Activated T-helper 2 cell treated with anti-CD3 and anti-CD28 coated beads, Interferon-gamma antibody, Interleukin-2, Interleukin-4, amounts not matched to agents 10 μg/mL and 5 μg/mL and 100 μg/mL, durations not matched to agents 14 hours and 24 hours and 36 hours (primary cell): ENCODE measurements at places on chromosomes 1 and 21.

DNA sequence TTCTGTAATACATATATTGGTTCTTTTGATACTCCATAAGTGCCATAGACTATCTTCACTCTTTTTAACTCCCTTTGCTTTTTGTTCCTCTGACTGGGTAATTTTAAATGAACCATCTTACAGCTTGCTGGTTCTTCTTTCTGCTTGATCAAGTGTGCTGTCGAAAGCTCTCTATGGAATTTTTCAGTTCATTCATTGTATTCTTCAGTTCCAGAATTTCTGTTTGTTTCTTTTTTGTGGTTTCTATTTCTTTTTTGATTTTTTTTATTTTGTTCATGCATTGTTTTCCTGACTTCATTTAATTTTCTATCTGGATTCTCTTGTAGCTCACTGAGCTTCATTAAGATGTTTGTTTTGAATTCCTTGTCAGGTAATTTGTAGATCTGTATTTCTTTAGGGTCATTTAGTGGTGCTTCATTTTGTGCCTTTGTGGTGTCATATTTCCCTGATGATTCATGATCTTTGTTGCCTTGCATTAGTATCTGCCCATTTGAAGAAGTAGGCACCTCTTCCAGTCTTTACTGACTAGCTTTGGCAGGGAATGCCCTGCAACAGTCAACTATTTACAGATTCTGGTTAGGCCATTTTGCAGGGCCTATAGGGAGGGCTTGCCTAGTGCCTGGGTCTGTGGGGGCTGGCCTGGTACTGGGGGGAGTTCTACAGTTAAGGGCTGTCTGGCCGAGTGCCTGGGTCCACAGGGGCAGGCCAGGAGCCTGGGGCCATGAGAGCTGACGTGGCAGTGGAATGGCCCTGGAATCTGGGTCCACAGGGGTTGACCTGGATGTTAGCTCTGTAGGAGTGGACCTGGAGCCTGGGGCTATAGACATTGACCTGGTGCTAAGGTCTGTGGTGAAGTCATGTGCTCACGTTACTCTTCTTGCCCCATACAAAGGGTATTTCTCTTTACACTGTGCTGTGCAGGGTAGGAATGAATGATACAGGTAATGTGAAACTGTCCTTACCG lies 89.7 kb downstream of the MAGI3 start:
- DNase-seq: no peak
- H3K27ac ChIP-seq: no peak overlapping the region
- H3K27me3 ChIP-seq: no peaks in the 10 kb centered on the region
- no peak overlapping the region for H3K4me3 ChIP-seq
- H3K4me1 ChIP-seq: no peaks in the 10 kb centered on the region

DNA sequence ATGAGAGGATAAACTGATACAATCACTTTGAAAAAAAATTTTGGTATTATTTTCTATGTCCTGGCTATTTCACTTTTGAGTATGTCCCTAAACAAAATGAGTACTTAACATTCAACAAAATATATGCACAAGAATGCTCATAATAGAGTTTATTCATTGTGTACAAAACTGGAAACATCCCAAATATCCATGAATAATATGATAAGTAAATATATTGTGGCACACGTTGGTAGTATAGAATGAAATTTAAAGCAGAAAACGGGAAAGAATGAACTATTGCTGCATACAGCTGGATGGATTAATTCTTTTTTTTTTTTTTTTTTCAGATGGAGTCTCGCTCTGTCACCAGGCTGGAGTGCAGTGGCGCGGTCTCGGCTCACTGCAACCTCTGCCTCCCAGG lies 725.2 kb downstream of the LTN1 start:
- H3K4me3 ChIP-seq: no peak overlapping the region
- no peaks in the 10 kb centered on the region for H3K27me3 ChIP-seq
- no peak overlapping the region for H3K27ac ChIP-seq
- no peak for DNase-seq

- H3K36me3 ChIP-seq: peaks cover 86% of the 10 kb centered on the region
- no peak for DNase-seq
- no peaks in the 10 kb centered on the region for H3K27me3 ChIP-seq
- H3K4me3 ChIP-seq: no peak overlapping the region
- peak overlapping the region; percentile 83 for H3K27ac ChIP-seq
Observed at GRCh38 chr1:214383381-214384372, 102.7 kb downstream of the SMYD2 start.

GRCh38 chr21:14545906-14546480 lies at the start of gene SAMSN1:
Gene SAMSN1 (minus strand): TSS chr21:14546315. CDS start chr21:14546261, 54 bp downstream.
- peaks cover 56% of the 10 kb centered on the region for H3K4me1 ChIP-seq
- peak within 1 kb of the TSS; percentile 78 for H3K27ac ChIP-seq
- peaks cover 32% of the 10 kb centered on the region for H3K36me3 ChIP-seq
- H3K27me3 ChIP-seq: no peaks in the 10 kb centered on the region

GRCh38 chr1:153494976-153495535 lies 34.6 kb upstream of the S100A7 start:
- no peak overlapping the region for H3K4me3 ChIP-seq
- DNase-seq: peak; percentile 59
- no peak overlapping the region for H3K27ac ChIP-seq
- H3K36me3 ChIP-seq: no peaks in the 10 kb centered on the region

- H3K27me3 ChIP-seq: no peaks in the 10 kb centered on the region
- H3K36me3 ChIP-seq: peaks cover 58% of the 10 kb centered on the region
- H3K4me1 ChIP-seq: peaks cover 2% of the 10 kb centered on the region
- no peak for DNase-seq
- H3K27ac ChIP-seq: no peak overlapping the region
- no peak overlapping the region for H3K4me3 ChIP-seq
Observed at GRCh38 chr1:180020017-180020416, 65.4 kb downstream of the CEP350 start.

- H3K4me1 ChIP-seq: no peaks in the 10 kb centered on the region
- no peaks in the 10 kb centered on the region for H3K36me3 ChIP-seq
- no peak overlapping the region for H3K4me3 ChIP-seq
- no peaks in the 10 kb centered on the region for H3K27me3 ChIP-seq
Observed at GRCh38 chr1:164518692-164519332, 40.2 kb upstream of the PBX1 start.

GRCh38 chr1:151596166-151596953 lies 15.5 kb upstream of the SNX27 start:
- peaks cover 22% of the 10 kb centered on the region for H3K27me3 ChIP-seq
- no peak for DNase-seq
- H3K36me3 ChIP-seq: no peaks in the 10 kb centered on the region
- no peak overlapping the region for H3K27ac ChIP-seq
- H3K4me3 ChIP-seq: no peak overlapping the region

DNA sequence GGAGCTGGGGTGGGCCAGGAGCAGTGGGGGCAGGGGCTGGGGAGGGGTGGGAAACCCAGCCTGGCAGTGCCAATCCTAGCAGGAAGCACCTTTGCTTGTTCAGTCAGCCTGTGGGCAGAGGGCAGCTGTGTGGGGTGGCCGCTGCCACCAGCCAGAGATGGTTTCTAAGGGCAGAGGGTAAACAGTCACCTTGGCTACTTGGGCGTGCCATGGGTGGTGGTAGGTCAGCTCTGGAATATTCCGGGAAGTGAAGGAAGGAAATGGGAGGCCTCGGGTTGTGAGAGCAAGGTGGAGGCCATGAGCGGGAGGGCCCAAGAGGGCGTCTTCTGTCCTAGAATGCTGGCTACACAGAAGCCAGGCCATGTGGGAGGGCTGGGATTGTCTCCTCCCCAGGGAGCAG lies 20.7 kb upstream of the WNT4 start:
- no peak overlapping the region for H3K27ac ChIP-seq
- no peak overlapping the region for H3K4me3 ChIP-seq
- no peaks in the 10 kb centered on the region for H3K27me3 ChIP-seq
- H3K4me1 ChIP-seq: peaks cover under 1% of the 10 kb centered on the region

DNA sequence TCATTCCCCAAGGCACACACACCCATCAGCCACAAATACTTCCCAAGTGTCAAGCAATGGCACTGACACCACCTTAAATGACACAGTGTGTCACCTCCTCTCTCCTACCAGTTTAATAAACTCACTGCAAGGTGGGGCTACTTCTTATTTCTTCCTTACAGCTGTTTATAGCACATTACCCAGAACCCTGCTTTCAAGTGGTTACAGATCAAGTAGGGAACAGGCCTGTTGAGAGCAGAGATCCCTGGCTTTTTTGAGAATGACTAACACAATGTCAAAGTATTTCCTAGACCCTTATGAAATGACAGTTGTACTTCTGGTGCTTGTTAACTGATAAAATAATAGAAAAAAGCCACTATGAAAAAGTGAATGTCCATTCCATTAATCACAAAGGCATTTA lies 19.8 kb downstream of the ZBTB17 start:
- peaks cover 71% of the 10 kb centered on the region for H3K4me1 ChIP-seq
- peaks cover 72% of the 10 kb centered on the region for H3K36me3 ChIP-seq
- H3K4me3 ChIP-seq: no peak overlapping the region
- no peaks in the 10 kb centered on the region for H3K27me3 ChIP-seq

DNA sequence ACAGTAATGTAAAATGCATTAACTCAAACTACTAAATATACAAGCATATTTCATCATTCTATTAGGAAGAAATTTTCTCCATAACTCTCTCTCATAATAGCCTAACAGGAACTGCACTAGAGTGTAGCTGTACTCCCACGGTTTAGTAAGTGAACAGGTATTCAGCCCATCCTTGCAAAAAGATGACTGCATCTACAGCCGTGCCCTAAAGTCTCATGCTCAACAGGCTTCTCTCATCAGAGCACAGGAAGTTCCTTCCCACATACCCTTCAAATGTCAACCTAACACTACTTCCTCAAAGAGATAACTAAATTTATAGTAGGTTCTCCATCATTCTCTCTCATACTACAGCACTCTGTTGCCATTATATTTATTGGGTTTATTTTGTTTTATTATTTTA lies 251.6 kb downstream of the AKT3 start:
- DNase-seq: no peak
- no peaks in the 10 kb centered on the region for H3K27me3 ChIP-seq
- H3K36me3 ChIP-seq: peaks cover 48% of the 10 kb centered on the region
- peak overlapping the region; percentile 50 for H3K27ac ChIP-seq
- H3K4me1 ChIP-seq: peaks cover 35% of the 10 kb centered on the region
- no peak overlapping the region for H3K4me3 ChIP-seq

GRCh38 chr1:12208764-12209494 lies 20.9 kb upstream of the VPS13D start:
- H3K27ac ChIP-seq: peak overlapping the region; percentile 37
- H3K4me1 ChIP-seq: peaks cover 29% of the 10 kb centered on the region
- peaks cover 2% of the 10 kb centered on the region for H3K27me3 ChIP-seq
- peaks cover 43% of the 10 kb centered on the region for H3K36me3 ChIP-seq
- H3K4me3 ChIP-seq: no peak overlapping the region

DNA sequence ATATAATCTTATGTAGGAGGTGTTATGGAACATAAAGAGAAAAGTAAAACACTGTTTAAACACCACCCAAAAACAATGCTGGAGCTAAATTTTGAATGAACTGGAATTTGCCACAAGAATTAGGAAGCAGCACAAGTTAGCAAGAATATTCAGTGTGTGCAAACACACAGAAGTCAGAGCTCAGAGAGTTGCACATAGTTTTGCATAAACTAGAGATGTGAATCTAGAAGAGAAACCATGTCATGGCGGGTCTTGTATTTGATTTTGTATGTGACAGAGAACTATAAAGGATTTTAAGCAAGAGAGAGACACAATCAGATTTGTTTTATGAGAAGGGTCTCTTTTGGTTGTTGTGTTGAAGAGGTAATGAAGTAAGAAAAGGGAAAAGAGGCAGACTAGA lies 38.2 kb downstream of the SELENOF start:
- H3K4me3 ChIP-seq: no peak overlapping the region
- peaks cover 19% of the 10 kb centered on the region for H3K36me3 ChIP-seq
- peaks cover 3% of the 10 kb centered on the region for H3K4me1 ChIP-seq
- H3K27me3 ChIP-seq: no peaks in the 10 kb centered on the region

DNA sequence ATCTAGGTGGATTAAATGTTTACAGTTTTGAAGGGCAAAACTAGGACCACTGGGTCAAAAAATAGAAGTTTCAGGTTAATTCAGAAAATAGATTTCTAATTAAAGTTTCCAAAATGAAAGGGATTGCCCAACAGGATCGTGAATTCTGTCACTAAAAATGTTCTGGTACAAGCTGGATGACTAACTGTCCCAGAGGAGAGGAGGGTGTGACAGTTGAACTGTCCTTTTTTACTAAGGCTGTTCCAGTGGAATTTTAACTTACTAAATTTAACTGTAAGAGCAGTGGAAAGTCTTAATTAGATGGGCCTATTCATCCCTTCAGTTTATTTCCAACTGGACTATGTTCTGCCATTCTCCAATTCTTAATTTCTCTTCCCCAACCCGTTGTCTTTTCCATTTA lies 7.2 kb downstream of the SNX7 start:
- peaks cover 11% of the 10 kb centered on the region for H3K27me3 ChIP-seq
- H3K4me1 ChIP-seq: no peaks in the 10 kb centered on the region
- DNase-seq: no peak
- no peaks in the 10 kb centered on the region for H3K36me3 ChIP-seq
- no peak overlapping the region for H3K27ac ChIP-seq

GRCh38 chr1:40798366-40799281 lies 15.0 kb downstream of the KCNQ4 start:
- H3K4me1 ChIP-seq: peaks cover 39% of the 10 kb centered on the region
- H3K27ac ChIP-seq: no peak overlapping the region
- H3K4me3 ChIP-seq: no peak overlapping the region

- peak; percentile 51 for DNase-seq
- no peak overlapping the region for H3K4me3 ChIP-seq
- no peaks in the 10 kb centered on the region for H3K36me3 ChIP-seq
- H3K27ac ChIP-seq: no peak overlapping the region
- H3K4me1 ChIP-seq: peaks cover 8% of the 10 kb centered on the region
Observed at GRCh38 chr1:156608036-156608674, 6.9 kb upstream of the GPATCH4 start.

DNA sequence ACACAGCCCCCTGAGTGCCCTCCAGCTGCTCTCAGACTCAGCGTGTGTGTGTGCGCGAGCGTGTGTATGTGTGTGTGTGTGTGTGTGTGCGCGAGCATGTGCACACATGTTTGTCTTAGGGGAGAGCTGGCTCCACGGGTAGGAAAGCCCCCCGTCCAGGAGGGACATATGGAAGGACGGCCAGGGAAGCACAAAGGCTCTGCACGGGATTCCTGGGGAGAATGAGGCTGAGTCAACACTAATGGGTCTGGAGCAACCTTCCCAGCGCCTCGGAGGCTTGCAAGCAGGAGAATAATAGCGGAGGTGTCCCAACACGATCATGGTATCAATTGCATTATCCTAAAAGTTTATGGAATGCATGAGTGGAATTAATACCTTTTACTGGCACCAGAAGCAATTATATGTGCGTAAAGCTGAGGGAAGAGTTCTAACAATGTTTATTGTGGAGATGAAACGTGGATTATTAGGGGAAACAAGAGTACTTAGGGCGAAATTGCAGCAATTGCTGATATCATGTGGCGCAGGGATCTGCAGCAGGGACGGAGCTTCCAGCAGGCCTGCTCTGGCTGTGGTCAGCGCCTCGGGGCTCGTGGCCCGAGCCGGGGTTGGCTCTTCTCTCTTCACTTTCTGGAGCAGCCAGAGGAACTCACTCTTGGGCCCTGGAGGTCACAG lies 40.3 kb upstream of the CCDC27 start:
- DNase-seq: no peak
- no peaks in the 10 kb centered on the region for H3K27me3 ChIP-seq
- no peaks in the 10 kb centered on the region for H3K36me3 ChIP-seq
- no peak overlapping the region for H3K27ac ChIP-seq

- no peaks in the 10 kb centered on the region for H3K27me3 ChIP-seq
- DNase-seq: no peak
- no peaks in the 10 kb centered on the region for H3K36me3 ChIP-seq
- H3K4me3 ChIP-seq: no peak overlapping the region
- H3K4me1 ChIP-seq: no peaks in the 10 kb centered on the region
Observed at GRCh38 chr1:79585801-79586200, 579.3 kb upstream of the ADGRL4 start.
